NK-92 treated with Interleukin-12 subunit alpha and Interleukin-12 subunit beta, amount 100 ng/mL, for 24 hours (cell line): ENCODE measurements at places on chromosomes 12 and 14.

DNA sequence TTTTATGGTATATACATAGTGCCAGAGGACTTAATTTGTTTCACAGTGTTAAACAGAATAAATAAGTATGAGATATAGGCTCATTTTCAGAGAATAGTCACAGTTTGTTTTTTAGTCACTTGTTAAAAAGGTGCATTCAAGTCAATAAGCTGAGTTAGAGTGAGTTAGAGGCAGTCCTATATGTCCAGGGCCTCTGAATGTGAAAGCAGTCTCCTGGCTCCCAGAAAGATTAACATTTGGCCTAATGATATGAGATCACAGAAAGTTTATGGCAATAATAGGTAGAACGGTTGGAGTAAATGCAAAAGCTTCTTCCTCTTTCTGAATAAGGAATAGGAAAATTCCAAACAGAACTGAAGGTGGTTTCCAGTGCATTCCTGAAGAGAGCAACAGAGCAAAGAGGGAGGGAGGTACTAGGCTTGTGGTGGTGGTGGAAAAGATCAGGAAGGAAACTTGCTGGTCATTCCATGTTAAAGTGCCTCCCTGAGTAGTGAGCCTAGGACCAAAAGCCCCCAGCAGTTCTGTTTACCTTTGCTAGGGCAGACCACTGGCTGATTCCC is 54.4 kb downstream of the SLC38A4 start:
- DNase-seq, result no peak

GRCh38 chr12:12608557-12608957 is 3.1 kb upstream of the CREBL2 start:
- no peak for DNase-seq

DNA sequence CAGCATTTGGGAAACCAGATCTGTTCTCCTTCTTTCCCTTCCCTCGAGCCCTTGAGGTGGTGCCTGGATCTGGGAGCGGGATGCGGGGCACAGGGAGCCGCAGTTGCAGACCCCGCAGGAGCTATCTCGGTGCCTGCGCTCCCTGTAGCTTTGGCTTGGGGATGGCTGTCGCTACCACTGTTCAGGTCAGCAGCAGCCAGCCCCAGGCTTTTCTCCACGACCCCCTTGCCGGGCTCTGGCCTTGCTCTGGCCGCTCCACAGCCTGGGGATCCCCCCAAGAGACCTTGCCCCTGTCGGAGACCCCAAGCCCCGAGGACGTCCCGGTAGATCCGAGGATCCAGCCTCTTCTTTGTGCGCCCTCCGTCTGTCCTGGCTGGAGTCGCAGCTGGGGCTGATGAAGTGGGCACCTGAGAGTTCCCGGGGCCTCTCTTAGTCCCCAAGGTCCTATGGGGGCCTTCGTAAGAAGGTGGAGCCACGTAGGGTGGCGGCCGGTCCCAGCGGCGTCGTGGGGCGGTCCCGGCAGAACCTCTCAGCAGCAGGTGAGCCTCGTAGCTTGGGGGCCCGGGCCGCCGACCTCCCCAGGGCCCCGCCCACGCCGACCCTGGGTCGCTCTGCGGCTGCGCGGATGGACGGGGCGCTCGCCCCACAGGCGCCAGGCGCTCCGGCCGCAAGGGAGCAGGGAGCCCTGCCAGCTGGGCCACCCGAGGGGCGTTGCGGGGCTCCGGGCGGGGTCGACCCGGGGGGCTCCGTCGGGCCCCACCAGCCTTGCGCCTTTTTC is 1.3 kb downstream of the DDN start:
- no peak for DNase-seq

DNA sequence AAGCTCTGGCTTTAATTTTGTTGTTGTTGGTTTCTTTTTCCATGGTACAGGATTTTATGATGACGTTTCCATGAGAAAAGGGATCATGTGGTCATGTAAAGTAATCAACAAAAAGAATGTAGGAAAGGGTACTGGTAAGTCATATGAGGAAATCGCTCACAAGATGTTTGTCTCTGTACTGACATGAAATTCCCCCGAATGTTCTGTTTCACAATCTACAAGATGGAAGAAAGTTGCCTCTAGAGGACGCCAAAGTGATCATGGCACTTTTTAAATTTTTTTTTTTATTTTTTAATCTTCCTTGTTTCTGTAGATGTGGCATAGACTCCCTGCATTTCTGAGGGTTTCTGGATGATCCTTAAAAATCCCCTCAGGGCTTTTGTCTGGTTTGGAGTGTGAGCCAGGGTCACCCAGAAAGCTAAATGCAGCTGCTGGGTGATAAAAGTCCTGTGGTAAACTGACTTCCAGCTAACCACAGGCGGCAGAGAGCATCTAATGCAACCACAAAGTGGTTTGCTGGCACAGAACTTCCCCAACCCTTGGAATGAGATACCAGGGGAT is 393.5 kb downstream of the CCDC91 start:
- DNase-seq, result no peak

GRCh38 chr14:94164685-94165431 is 9.3 kb upstream of the PPP4R4 start:
- no peak for DNase-seq

- DNase-seq, result no peak
Measured at GRCh38 chr14:75340921-75341320, 62.3 kb downstream of the FOS start.
